ENCODE measurements at places on chromosomes 6 and 20. TPM values are rescaled to one million over a fixed set of nuclear protein-coding genes. Genes with fewer than 3 reads are reported as not detected.

MEI4 gene
- 0.09 TPM for total RNA-seq

ABCC10 gene
- total RNA-seq: 60.4 TPM

SAPCD1 gene
- 26.6 TPM for total RNA-seq

UBE2C gene
- 189 TPM for total RNA-seq

ENTPD6 gene
- 56.3 TPM for total RNA-seq

LRRC1 gene
- 26.6 TPM for total RNA-seq

TAF4 gene
- 65.2 TPM for total RNA-seq

All from Calu3 (cell line).